ENCODE measurements at places on chromosomes 7 and 10.

DNA sequence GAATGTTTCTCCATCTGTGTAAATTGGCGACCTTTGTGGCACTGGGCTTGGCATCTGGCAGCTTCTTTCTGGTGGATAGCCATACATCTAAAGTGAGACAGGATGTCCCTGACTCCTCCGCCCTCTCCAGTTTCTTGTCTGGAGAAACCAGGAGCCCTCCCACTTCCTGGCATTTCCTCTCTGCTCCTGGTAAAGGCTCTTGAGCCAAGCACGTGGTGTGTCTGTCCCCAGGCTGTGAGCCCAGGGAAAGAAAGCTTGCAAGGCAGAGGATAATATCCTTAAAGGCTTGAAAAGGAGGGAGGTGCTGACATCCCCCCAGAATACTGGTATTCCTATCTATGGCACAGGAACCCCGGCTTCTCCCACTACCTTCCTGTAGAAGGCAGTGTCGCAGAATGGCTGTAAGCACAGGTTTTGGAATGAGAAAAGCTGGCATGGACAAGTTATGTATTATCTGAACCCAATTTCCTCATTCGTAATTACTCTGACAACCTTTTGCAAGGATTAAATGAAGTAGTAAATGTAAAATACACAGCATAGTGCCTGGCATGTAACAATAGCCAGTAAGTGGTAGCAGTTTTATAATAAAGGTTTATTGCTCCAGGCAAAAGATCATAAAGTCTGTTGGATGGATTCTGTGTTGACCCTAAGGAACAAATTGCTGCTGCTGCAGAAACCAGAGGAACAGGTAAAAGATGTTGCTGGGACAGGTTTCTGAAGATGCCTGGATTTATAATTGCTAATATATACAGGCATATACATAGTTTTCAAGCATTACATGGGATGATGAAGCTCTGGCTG is 11.8 kb upstream of the ACSL5 start:
- DNase-seq: no peak

GRCh38 chr7:151666886-151667285 is 147.2 kb upstream of the RHEB start:
- no peak for DNase-seq

GRCh38 chr7:107744345-107744750 is 406 bp downstream of the CBLL1 start:
- DNase-seq: no peak

DNA sequence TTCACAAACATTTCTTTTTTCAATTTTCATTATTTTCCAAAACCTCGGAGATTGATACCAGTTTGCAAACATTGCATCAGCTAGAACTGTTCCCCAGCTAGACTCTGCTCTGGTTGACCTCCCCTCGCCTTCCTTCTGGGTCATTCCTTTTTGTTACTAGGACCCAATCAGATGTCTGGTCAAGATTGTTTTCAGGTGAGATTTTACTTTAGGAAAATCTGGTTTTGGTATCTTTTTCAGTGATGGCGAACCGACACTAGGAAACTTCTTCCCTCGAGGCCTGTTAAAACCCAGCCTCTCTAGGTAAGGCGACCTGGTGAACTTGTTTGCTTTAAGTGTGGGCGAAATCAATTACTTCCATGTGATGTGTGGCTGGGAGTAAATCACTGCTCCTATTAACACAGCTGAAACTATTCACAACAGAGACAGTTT is 8.4 kb downstream of the PROSER2 start:
- no peak for DNase-seq

DNA sequence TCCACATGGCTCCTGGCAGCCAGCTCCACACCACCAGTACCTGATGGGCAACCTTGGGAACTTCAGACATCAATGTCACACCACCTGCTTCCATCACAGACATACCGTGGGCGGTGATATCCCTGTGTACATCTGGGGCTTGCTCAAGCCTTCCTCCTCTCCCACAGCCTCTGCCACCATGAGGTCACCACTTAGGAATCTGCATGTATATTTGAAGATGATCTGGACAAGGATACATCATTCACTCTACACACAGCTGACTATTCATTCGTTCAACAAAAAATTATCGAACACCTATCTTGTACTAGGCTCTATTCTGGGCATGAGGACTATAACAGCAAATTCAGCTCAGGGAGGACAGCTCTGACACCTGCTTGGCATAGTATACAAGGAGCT is 6.8 kb downstream of the DLG5 start:
- DNase-seq: no peak

DNA sequence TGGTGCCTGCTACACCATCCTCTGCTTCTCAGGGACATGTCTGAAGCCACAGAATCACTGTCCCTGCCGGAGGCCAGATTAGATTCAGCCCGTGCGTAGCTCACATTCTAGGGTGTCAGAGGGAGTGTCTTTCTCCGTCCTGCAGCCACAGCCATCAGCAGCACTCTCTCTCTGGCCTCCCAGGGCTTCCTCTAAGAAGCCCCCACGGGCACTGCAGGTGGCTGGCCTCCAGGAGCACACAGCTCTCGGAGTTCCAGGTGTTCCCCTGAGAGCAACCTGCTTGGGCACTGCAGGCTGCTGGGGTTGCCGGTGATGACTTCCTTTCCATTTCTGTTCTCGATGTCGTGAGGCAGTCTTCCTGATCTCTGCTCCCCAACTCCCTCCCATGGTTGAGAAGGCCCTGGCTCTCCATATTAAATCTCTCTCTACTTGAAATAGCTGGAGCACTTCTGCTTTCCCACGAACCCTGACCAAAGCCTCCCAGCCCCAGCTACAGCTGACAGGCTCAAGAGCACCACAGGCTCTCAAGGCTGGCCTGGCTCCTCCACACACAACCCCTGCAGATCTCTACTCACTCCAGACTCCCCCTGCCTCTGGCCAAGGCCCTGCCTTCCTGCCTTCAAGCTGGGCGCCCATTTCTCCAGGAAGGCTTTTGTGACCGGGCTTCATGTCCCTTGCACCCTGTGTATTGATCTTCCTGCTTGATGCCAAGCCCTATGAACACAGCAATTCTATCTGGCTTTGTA is 49.0 kb upstream of the TMEM72 start:
- no peak for DNase-seq

DNA sequence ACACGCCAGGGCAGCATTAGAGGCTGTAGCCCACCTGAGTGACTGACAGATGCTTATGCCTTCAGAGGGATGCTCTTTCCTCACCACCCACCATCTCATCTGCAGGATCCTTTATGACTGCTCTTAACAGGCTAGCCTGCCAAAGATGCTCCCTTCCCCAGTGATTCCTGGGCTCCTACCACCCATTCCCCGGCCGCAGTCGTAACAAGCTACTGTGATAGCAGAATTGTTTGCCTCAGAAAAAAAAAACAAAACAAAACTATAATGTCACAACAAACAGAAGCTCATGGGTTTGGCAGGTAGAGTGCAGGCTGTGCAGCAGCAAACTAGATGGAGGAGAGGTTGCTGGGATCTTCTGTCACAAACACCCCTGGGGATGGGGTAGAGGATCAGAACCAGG is 343.9 kb upstream of the ZMIZ1 start:
- DNase-seq: no peak

Data from GM12891 (cell line).